Fibroblast of the aortic adventitia (primary cell): ENCODE measurements at places on chromosomes 6 and 20.

DNA sequence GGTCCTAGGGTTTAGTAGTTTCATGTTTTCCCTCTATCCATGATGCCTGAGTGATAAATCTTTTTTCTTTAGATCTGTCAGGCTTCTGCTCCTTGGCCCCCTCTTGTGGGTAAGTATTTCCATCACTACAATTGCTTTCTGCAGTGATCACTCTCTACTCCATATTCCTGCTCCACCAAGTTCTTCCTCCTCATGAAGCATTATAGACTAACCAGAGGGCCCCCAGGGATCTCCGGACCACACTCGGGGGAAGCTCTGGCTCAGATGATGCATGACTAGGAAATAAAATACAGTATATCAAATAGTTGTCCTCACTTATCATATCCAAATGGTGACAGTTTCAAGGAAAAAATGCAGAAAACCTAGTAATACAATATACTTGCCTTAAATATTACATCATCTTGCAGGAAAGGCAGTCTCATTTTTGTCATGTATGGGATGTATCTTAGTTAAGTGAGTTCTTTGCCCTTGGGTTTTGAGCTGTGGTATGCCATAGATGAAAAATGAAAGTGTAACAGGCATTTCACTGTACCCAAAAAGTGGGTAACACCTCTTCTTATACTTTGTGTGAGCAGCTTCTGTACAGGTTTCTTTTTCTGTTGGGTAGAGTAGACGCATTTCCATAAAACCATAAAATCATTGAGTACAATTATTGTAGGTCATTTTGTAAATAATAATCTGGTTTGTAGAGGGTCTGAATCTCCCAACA is 200.9 kb upstream of the EYA4 start:
- DNase-seq: peak; percentile 16

DNA sequence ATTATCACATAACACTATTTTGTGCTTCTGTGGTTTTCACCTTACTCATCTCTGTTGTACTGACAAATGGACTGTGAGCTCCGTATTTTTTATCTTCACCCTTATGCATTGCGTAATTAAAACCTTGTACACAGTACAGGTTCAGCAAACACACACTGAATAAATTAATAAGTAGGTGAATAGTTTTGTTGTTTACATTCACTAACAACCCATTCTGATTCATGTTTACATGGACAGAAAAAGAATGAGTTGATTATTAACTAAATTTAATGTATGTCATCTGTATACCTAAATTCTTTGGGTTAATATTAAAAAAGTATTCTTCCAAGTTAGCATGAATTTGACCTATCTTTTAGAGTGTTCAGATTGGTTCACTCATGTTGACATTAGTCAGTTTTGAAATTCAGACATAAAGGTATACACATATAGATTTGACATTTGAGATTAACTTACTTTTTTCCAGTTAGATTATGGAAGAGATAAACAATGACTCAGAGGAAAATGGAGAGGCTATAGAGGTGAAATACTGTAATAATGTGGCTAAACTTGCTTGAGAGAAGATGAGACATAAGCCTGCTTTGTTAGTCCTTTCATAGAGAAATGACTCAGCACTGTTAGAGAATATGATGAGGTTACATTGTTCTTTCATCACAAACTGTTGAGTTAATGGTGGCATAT is 541.7 kb upstream of the FLRT3 start:
- DNase-seq: peak; percentile 66

DNA sequence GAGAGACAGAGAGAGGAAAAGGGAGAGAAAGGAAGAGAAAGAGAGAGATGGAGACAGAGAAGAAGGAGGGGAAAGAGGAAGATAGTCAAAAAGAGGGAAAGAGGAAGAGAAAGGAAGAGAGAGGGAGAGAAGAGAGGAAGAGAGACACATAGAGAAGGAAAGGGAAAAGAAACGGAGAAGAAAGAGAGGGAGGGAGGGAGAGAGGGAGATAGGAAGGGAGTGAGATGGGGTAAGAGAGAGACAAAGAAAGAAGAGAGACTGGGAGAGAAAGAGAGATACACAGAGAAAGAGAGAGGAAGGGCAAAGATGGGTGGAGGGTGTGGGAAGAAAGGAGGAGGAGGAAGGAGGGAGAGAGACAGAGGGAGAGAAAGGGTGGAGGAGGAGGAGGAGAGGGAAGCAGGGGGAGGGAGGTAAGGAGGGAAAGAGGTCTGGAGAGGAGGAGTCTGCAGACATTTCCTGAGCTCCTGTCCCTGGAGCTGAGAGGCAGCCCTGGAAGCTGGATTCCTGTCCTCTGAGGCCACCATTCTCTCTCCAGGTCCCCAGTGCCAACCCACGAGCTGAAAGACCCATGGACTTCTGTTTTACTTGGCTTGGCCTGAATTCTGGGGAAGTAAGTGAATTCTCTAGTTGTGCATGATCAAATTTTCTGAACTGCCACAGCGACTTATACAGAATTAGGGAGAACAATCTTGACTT is 9.9 kb downstream of the FOXF2 start:
- DNase-seq: no peak

- peak; percentile 47 for DNase-seq
These were observed 3.4 kb downstream of the TREM2 start for GRCh38 chr6:41159415-41160082.

GRCh38 chr6:169957351-169957963 is 206.0 kb downstream of the ERMARD start:
- DNase-seq: no peak

DNA sequence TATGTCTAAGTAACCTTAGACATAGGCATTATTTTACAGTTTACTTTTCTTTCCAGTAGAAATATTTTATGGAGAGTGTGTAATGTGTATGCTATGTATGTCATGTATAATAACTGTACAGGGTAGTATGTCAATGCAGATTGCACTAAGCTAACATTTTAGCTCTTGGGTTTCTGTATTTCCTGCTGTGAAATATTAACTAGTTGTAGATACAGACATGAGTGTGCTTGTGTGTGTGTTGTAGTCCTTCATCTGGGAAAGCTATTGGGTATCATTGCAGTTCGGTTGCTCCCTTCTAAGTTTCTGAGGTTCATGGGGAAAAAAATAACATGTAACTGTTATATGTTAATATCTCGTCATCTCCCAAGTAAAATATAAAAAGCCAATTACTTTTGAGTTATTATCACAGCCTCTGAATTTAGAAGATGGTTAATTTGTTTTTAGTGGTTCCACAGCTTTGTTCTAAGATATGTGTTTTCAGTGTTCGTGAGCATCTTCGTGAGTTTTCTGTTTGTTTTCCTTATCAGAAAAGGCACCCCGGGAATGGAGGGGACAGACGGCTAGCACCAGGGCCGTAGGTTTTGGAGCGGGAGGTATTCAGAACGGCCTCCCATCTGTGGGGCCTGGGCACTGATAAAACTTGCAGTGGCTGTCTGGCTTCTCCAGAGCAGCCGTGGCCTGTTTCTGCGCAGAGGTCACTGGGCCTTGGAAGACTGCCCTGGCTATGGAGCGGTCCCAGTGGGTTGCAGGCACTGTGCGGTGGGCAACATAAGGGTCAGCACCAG is 215.0 kb downstream of the ARID1B start:
- peak; percentile 23 for DNase-seq

- no peak for DNase-seq
These were observed 113.5 kb downstream of the JARID2 start for GRCh38 chr6:15359335-15359862.

GRCh38 chr6:42784717-42785498 is 3.1 kb downstream of the BICRAL start:
- DNase-seq: no peak

- peak; percentile 93 for DNase-seq
These were observed 183.7 kb upstream of the JAG1 start for GRCh38 chr20:10857352-10858070.

- DNase-seq: peak; percentile 81
These were observed 250.9 kb upstream of the JAG1 start for GRCh38 chr20:10924644-10925201.

GRCh38 chr6:53432318-53433161 is 83.8 kb upstream of the ELOVL5 start:
- peak; percentile 68 for DNase-seq

DNA sequence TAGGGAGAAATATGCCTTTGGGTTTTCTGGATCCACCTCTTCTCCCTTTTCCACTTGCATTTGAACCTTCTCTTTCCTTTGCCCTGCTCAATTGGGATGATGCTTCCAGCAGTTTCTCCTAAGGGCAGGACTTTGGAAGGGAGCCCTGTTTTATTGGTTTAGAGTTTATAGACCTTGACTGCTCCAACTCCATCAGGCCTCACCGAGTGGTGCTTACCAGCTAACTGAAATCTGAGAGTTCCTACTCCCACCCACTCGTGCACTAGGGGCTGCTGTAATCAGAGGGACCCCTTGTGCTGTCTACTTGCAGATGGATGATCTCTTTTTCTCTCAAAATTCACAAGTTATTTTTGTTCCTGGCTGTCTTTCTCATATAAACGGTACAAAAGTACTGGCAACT is 121.3 kb upstream of the SLC22A16 start:
- no peak for DNase-seq

DNA sequence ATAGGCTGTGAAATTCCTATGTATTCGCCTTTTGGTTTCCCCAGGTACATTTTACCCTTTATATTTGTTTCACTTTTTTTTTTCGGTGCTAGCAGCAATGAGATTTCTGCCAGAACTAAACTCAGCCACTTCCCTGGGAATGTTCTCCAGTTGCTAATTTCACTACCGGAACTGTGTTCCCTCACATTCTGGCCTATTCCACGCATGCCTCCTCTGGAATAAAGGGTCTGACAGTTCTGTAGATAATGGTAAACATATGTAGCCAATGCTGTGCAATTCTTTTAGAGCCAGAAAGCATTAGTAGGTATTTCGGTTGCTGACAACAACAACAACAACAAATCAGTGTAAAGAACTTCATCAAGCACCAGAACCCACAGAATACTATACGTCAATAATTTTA is 96.1 kb upstream of the TBX18 start:
- DNase-seq: no peak

GRCh38 chr6:161265975-161266374 is 7.9 kb downstream of the AGPAT4 start:
- no peak for DNase-seq

- no peak for DNase-seq
These were observed 8.0 kb downstream of the MAP3K5 start for GRCh38 chr6:136784271-136784664.
